Pancreas (tissue), 10 donors: ENCODE measurements at places on chromosomes 16 and 17. TPM values are rescaled to one million over a fixed set of nuclear protein-coding genes. Genes with fewer than 3 reads are reported as not detected.

DNA sequence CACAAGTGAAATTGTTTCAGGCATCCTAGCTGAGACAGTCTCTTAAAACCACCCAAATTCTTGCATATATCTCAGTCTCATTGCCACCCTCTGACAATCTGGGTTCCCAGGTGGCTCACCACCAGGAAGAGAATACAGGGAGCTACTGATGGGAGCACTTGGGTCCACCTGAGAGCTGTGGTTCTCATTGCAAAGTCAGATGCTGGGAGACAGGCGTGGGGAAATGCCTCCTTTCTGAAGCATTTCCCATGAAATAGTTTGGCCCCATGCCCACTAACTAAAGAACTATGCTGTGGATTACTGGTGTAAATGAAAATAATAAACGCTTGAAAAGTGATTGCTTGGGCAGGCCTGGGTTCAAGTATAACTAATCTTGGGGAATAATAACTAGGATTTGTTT, 70.3 kb downstream of the CMC2 start:
- no peak for DNase-seq

Gene DNAI2
- total RNA-seq, result not detected

Gene KRTAP2-2
- total RNA-seq, result not detected

DNA sequence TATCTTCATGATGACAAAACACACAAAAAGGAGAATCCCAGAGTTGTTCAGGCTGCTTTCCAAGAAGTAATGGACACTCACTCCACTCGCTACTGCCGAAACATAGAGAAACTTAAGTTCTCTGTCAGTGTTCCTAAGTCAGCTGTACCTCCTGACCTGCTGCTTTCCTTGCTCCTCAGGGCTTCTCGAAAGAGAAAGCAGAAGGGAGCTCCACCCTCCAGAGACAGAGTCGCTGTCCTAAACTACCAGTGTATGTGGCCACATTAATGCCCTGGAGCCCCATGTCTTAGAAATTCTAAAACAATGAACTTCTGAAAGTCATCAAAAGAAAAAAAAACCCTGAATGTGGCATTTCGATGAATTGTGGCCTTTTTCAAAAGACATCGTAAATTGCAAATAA, 390.8 kb upstream of the MON1B start:
- DNase-seq, result no peak

Gene KIF19
- 1.0 TPM for total RNA-seq

Gene VASN
- total RNA-seq, result 10.1 TPM

GRCh38 chr17:33593991-33594390, 300.9 kb upstream of the ASIC2 start:
- no peak for DNase-seq
